Muscle of leg (tissue), 16 donors: ENCODE measurements at places on chromosomes 7 and 10. TPM values are rescaled to one million over a fixed set of nuclear protein-coding genes. Genes with fewer than 3 reads are reported as not detected.

The RRP12 gene
- polyA plus RNA-seq: 19.5 TPM

- DNase-seq: no peak
Observed at GRCh38 chr7:141238596-141239243, 164.9 kb downstream of the TMEM178B start.

DNA sequence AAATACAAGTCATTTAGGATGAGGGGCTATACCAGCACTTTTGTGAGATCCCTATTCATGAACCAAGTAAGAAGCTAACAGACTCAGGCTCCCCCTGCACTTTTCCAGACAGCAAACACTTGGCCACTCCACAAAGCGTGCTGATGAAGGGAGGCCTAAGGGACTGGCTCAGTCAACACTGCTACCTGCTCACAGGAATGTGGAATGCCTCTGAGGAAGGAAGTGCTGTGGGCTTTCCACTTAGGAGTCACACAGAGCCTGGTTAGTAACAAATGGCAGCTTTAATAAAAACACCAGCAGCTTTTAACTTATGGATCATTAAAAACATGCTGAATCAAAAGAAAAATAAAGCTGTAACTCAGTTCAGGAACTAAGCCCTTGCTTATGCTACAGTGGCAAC is 15.0 kb downstream of the UROS start:
- no peak for DNase-seq

DNA sequence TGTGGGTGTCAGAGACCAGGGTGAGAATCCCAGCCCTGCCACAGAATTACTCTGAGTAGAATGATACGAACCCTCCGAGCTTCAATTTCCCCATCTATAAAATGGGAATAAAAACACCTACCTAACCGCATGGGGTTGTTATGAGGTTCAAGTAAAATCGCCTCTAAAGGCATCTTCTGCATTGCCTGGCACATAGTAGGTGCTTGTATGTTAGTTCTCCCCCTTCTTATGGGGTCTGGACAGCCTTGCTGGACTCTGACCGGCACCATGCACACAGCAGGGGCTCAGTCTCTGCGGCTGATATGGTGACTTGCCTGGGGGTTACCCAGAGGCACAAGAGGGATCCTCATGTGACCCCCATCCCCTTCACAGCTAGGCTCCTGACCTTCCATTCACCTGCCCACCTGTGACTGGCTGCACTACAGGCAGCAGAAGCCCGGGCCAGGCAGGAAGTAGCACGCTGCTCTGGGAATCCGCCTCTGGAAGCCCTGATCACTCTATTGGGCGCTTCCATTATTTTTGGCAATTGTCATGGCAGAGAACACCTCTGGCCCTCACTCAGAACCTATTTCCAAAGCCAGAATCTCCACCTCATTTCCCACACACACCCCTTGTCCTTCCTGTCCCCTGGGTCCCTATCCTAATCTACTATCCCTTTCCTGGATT is 6.0 kb downstream of the SH3PXD2A start:
- no peak for DNase-seq

DNA sequence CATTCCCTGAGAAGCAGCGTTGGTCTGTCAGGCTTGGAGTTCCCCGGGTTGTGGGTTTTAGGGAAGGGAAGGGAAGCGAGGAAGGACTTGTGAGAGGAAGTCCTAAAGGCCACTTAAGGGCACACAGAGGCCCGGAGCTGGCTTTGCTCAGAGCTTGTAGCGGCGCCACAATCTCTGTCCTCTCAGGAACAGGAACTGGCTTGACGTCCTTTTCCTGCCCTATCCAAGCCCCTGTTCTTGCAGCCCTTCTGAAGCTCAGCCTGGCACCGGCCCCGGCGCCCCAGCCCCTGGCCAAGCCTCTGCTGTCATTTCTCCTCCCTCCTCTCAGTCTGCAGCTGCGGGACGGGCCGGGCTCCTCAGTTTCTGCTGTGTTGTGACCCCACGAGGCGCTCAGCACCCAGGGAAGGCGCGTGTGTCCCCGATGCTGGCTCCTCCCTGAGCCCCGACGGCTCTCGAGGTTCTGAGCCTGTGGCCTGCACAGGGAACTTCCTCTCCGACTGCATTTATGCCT is at the start of gene GIMAP8:
Gene GIMAP8, plus strand, starts transcription at position 140 of the 511 bp plus-strand sequence. CDS start 16,069 bp downstream, outside the sequence.
- peak; percentile 72 for DNase-seq

DNA sequence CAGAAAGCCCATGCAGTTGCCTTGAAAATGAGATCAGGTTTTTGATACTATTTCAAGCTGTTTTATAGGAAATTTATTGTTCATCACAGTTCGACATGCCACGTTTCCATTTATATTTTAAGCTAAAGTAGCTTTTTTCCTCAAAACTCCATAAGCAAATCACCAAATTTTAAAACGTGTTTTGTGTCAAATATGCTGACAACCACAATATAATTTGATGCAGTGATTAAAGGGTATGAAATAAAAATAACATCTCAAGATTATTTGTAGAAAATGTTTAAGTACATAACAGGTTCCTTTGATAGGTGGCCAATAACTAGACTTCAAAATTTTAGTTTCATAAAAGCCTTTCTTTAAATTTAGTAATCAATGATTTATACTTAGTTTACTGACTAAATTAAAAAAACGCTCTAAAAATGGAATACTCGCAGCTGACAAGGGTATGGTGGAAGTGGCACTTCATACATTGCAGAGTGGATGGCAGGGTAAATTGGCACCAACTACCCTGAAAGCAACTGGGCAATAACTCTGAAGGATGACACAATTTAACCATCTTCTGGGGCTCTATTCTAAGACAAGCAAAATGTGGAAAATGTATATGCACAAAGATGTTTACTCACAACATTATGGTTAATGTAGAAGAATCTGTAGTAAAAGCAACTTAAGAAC is 481.6 kb downstream of the TNS3 start:
- DNase-seq: peak; percentile 43

The SPDYE5 gene
- polyA plus RNA-seq: 4.3 TPM

The CELF2 gene
- 67.7 TPM for polyA plus RNA-seq

The PNLIP gene
- polyA plus RNA-seq: not detected

The TNS3 gene
- polyA plus RNA-seq: 29.7 TPM

The FAM25G gene
- polyA plus RNA-seq: not detected

GRCh38 chr10:35079763-35080162 is 10.4 kb downstream of the CUL2 start:
- no peak for DNase-seq

- DNase-seq: no peak
Observed at GRCh38 chr10:132624847-132625471, 87.4 kb downstream of the INPP5A start.

The GATA3 gene
- polyA plus RNA-seq: 0.33 TPM

The BMPER gene
- polyA plus RNA-seq: 11.0 TPM

The SLC26A3 gene
- polyA plus RNA-seq: 0.08 TPM

- no peak for DNase-seq
Observed at GRCh38 chr7:69804962-69805361, 206.7 kb downstream of the AUTS2 start.

DNA sequence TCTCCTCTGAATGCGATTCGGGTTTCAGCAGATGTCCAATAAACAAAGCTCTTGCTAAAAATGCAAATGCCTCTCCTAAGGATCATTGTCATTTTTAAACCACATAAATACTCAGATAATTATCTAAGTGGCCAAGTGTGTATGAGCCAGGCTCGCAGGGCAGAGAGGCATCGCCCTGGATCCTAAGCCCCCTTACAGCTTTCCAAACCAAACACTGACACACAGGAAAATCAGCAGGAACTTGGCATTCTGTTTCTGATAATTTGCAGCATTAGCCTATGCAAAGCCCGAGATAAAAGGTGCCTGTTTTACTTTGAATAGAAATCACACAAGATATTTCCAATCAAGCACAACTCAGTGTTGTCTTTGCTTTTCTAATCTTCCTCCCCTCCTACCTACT is 134.4 kb downstream of the ABCA13 start:
- no peak for DNase-seq

DNA sequence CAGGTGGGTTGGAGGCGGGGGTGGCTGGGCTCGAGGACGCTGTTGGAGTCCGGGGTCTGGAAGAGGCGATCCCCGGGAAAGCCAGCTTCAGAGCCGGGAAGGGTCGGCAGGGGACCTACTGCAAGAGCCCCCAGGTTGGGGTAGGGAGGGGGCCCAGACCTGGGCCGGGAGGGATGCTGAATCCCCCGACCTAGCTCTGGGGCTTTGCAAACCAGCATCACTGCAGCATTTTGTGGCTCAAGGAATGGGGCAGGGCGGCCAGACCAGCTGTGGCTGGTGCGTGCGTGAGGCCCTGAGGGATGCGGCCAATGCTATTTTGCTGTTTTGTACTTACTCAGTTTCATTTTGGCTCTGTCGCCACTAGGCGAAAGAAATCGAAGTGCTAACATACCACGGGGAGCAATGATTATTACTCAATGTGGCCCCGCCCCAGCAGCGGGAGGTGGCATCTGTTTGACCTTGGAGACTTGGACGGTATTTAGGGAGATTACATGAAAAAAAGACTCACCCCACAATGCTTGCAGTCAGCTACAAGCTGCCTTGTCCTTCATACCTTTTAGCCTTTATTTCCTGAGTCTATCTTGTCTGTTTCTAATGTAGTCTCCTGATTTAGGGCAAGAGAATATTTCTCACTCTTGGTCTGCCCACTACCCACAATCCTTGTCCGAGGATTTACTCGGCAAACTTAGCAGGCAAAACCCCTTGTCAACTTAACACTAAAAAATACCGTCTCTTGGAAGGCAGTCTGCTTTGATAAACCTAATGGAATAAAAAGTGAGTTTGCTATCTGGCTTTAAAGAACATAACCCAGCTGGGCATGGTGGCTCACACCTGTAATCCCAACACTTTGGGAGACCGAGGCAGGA is 16.2 kb downstream of the HSPB1 start:
- peak; percentile 89 for DNase-seq

DNA sequence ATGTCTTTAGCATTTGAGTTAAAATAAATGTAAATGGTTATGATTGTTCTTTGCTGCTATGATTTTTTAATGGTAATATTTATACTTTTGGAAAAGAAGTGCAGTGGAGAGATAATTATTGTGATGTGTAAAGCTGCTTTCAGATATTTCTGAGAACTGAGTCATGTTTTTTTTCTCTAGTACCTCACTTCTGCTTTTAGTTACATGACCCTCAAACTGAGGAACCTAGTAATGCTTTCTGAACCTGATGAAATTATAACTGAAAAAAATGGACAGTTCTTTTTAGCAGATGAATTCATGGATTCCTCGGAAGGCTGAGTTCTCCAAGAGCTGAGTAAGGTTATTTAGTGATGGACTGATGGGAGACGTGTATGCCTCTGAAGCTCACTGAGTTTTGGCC is 167.8 kb downstream of the CDCA7L start:
- DNase-seq: no peak

- no peak for DNase-seq
Observed at GRCh38 chr10:51000164-51000563, 74.1 kb upstream of the PRKG1 start.

GRCh38 chr10:102673819-102674511 is 29.7 kb downstream of the TRIM8 start:
- DNase-seq: peak; percentile 83

The KCNIP2 gene
- 4.4 TPM for polyA plus RNA-seq

- no peak for DNase-seq
Observed at GRCh38 chr7:46286356-46286755, 365.3 kb upstream of the IGFBP3 start.

DNA sequence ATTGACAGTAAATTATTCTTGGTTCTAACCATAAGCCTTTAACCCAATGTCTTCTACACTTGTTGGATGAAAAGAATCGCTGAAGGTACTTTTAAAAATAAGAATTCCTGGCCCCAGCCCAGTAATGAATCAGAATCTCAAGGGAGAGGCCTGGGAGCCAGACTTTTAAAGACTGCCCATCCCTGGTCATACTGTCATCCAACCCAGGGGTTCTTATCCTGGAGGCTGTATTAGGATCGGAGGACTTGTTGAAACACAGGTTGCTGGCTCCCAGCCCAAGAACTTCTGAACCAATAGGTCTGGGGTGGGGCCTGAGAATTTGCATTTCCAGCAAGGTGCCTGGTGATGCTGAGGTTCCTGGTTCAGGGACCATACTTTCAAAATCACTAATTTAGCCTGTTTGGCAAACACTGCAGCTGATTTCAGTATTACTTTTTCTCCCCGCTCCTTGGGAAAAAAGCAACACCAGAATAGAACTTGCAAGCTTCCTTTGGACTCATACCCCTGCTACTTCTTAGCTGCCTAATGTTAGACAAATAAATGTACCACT is 79.5 kb upstream of the FAM133B start:
- DNase-seq: no peak

The AGMO gene
- polyA plus RNA-seq: 0.41 TPM

DNA sequence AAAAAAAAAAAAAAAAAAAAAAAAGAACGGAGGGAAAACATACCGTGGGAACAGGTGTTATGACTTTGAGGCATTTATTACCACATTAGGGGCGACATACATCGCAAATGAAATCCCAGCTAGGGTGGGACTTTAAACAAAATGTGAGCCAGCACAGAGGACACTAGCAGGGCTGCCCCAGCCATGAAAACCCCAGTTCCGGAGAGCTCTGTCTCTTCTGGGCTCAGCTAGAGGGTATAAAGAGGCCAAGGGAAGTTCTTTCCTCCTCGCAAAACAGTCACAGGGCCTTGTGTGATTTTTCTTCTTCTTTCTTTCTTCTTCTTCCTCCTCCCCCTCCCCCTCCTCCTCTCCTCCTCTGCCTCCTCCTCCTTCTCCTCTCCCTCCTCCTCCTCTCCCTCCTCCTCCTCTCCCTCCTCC is 59.9 kb upstream of the ECHDC3 start:
- no peak for DNase-seq

- no peak for DNase-seq
Observed at GRCh38 chr7:27795977-27796376, 56.0 kb downstream of the TAX1BP1 start.

DNA sequence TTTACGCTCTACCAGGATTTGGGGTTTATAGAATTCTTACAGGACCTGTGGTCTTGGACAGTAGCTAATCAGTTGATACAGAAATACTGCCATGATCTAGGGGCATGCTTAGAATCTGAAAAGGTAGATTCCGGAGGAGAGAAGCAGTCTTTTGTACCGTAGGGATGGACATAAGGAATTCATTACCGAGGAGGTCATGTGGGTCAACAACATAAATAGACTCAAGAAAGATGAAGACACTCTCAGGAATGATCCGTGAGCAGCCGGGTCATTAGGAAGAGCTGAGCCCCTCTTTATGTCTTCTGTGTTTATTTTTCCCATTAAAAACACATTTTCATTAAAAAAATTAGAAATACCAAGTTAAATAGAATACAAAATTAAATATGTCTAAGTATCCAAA is 160.1 kb upstream of the TNS3 start:
- DNase-seq: no peak

DNA sequence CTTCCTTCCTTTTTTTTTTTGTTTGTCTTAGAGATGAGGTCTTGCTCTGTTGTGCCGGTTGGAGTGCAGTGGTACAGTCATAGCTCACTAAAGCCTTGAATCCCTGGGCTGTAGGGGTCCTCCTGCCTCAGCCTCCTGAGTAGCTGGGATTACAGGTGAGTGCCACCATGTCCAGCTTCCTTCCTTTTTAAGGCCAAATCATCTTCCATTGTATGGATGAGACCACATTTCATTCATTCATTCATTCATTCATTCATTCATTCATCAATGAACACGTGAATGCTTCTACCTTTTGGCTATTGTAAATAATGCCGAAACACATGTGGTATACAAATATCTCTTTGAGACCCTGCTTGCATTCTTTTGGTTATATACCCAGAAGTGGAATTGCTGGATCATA is 60.0 kb upstream of the BAIAP2L1 start:
- no peak for DNase-seq
